ENCODE measurements at places on chromosomes 4 and X.

- peak; percentile 66 for DNase-seq
Observed at GRCh38 chr4:112284662-112285411, 867 bp downstream of the TIFA start.

DNA sequence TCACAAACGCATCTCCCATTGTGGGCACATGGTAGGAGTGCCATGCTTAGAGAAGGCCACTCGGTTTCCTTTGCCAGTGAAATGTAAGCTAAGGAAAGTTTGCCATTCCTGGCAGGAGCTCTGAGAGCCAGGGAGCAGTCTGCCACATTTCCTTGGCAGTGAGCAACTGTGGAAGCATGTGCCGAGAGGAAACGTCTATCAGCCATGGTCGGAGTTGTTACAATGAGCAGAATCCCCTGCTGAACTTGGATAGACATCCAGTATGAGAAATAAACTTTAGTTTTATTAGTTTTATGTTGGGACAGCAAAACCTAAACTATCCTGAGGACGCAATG is 51.1 kb downstream of the ENOPH1 start:
- no peak for DNase-seq

- DNase-seq, result no peak
Observed at GRCh38 chr4:829761-830600, 4.1 kb upstream of the CPLX1 start.

DNA sequence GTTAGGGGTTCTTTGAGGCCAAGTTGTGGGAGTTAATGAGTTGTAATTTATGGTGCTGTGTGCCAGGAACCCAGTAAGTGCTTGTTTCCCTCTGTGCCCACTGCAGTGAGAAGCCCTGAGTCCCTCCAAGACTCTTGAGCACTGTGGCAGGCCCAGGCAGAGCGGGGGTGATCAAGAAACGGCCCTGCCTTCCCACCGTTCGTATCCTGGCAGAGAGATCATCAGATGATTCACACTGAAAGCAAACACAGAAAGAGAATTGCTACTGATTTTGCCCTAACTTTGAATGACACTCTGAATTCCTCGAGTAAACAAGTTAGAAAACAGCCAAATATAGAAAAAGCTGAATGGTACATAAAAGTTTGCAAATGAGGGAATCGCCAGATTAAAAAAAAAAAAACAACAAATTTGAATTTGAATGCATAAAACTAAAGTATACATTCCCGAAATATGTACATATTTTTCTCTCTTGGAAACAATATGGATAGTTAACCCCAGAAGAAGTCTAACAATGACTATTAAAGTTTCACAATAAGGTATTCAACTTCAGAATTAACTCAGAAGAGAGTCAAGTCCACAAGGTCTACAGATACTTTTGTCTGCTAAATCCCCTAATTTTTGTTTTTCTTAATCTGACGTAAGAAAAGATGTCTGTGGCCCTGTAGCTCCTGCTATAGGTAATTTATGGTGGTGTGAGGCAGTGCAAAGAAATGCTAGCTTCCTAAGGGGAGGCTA is 71.8 kb downstream of the AFAP1 start:
- DNase-seq, result no peak

DNA sequence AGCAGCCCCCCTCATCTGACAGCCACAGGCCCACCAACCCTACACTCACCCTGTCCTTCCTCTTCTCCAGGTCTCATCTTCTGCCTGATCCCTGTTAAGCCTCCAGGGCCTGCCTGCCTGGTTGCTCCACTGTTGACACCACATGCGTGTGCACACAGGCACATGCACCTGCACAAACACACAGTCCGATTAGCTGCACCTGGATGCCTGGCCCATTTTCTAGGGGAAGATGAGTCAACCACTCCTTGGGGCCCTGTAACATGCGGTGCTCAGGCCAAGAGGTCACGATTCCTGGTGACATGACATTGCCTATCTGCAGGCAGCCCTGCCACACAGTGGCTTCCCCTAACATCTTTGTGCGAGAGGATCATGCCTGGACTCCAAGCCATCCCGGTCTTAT is 498.4 kb downstream of the BCOR start:
- no peak for DNase-seq

DNA sequence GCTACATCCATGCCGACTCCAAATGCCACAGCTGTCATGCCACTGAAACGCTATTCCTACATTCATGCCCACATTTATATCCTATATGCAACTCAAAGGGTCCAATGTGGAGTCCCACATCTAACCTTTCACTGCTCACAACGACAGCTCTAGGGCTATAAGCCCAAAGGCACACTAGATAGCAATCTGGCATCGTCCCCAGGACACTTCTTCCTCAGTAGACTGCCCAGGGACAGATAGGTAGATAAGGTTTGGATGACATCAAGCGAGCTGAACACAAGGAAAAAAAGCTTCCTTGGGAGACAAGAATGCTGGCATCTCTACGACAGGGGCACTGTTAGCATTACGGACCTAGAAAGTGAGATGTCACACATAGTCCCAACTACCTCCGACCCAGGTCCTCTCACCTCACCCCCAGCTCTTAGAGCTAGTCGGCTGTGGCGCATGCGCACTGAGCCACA is 685 bp downstream of the RAB9B start:
- DNase-seq, result no peak

GRCh38 chrX:49089553-49089952 is 9.9 kb upstream of the WDR45 start:
- no peak for DNase-seq

- DNase-seq, result peak; percentile 97
Observed at GRCh38 chr4:40887764-40888131, 138.0 kb downstream of the NSUN7 start.

DNA sequence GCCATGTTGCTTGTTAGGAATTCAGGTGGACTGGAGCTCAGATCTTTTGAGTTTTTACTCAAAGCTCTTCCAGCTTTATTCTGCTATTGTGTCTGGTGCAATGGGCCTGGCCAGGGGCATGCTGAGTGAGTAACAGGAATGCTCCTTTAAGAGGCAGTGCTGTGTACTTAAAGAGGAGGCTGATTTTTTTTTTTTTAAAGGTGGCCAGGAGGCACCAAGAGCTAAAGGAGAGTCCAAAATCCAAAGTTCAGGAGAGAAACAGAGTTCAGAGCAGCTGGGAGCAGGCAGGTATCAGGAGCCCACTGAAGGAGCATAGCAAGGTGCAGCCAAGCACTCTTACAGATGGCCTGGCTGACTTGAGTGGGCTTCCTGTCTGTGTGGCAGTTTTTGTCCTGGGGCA is 178.7 kb downstream of the FMR1NB start:
- DNase-seq, result no peak

DNA sequence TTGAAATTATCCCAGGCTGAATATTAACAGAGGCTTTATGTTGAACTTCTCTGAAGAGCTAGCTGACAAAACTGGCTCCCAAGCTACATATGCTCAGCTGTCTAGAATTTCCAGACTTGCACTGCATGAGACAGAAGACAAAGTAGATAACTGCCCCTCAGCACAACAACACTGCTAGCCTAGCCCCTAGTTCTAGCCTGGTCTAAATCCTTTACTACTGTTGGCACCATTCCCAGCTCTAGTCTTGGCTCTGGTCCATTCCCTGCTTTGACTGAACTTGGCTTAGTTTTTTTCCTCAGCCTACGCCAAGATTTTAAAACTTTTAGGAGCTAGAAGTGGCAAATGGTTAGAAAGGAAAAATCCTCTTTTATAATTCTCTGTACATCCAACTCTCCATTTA is 7.6 kb upstream of the OPHN1 start:
- peak; percentile 75 for DNase-seq

DNA sequence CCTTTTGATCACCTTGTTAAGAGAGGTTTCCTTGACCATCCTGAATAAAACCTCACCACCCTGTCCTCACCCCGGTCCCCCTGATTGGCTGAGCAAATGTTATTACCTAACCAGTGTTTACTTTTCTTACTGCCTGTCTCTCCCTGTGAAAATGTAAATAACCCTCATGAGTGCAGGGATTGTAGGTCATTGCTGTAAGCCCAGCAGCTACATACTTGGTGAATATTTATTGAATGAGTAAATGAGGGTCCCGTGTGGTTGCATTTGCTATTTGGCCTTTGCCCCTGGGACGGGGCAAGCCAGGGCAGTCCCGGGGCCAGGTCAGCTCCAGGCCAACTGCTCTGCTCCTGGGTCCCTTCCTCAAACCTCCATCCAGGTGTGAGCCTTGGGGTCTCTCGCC is 55.5 kb upstream of the CLCN4 start:
- DNase-seq, result peak; percentile 62

GRCh38 chrX:134373736-134374135 is 86.2 kb upstream of the HPRT1 start:
- DNase-seq, result no peak

DNA sequence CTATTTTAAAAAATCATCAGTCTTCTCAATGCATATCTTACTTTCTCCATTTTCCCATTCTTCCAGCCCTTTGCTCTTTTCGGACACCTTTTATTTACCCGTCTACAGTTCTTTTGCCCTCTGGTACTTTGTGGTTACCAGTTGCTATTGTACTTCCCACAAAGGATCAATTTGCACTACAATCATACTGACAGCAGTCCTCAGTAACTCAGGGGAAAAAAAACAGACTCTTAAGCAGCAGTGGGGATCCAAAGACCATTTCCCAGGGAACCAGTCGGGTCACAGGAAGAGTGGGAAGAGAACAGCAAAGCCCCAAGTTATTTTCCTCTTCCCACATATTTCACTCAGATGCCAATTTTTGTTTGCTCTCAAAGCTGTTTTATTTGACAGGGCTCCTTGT is 23.1 kb downstream of the DMD start:
- no peak for DNase-seq

All from choroid plexus epithelial cell (primary cell).